ENCODE measurements at places on chromosomes 13 and 19.

DNA sequence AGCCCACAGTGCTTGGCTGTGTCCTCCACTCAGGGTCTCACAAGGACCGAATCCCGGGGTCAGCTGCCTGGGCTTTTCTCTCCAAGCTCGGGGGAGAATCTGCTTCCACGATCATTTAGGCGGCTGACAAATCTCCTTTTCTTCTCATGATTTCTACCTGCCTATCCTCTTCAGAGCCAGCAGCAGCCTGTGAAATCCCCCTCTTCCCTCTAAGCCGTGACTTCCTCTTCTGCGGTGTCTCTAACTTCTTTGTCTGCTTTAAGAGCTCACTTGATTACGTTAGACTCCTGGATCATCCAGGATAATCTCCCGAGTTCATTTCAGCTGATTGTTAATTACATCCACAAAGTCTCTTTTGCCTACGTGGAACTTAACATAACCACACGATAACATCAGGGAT, 22.5 kb upstream of the ZNF845 start:
- no peak for DNase-seq

DNA sequence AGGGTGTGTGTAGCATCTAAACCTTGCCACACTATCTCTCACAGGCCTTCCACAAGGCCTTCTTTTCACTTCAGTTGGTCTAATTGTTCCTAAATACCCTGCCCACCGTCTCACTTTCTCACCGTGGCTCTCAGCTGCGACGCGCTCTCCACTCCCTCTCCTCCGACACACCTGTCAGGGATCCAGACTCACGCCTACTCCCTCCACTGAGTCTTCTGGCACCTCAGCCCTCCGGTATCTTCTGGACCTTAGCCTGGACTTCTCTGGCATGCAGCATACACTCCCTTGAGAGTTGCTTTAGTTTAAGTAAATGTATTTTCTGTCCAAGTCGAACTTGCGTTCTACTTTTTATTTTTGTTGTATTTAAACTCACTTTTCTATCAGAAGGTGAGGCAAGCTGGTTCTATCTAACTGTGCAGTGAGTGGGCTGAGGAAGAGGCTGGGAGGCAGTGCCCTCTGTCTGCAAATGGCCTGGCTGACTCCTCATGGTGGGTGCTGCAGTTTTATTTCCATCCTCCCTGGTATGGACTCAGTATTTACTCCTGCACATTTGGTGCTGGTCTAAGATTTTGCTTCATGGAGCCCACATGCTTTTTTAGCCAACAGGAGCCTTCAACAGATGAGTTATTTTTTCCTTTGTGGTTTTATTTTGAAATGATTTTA, 28.5 kb upstream of the ARGLU1 start:
- DNase-seq: no peak

- DNase-seq: no peak
Observed at GRCh38 chr19:49730166-49730565, 32.9 kb downstream of the TSKS start.

GRCh38 chr13:49627831-49628652, at the start of gene ARL11:
TSS of gene ARL11 (plus strand) at chr13:49628507. CDS start at chr13:49630448, 1,941 bp downstream.
- DNase-seq: peak; percentile 7
